Activated naive CD8-positive, alpha-beta T cell treated with anti-CD3 and anti-CD28 coated beads, Interleukin-2, amount 10 ng/mL, durations not matched to agents 7 days and 5 days (primary cell): ENCODE measurements at places on chromosomes 6 and 20.

- no peak for DNase-seq
These were observed 140.9 kb downstream of the ADGB start for GRCh38 chr6:146739696-146740095.

DNA sequence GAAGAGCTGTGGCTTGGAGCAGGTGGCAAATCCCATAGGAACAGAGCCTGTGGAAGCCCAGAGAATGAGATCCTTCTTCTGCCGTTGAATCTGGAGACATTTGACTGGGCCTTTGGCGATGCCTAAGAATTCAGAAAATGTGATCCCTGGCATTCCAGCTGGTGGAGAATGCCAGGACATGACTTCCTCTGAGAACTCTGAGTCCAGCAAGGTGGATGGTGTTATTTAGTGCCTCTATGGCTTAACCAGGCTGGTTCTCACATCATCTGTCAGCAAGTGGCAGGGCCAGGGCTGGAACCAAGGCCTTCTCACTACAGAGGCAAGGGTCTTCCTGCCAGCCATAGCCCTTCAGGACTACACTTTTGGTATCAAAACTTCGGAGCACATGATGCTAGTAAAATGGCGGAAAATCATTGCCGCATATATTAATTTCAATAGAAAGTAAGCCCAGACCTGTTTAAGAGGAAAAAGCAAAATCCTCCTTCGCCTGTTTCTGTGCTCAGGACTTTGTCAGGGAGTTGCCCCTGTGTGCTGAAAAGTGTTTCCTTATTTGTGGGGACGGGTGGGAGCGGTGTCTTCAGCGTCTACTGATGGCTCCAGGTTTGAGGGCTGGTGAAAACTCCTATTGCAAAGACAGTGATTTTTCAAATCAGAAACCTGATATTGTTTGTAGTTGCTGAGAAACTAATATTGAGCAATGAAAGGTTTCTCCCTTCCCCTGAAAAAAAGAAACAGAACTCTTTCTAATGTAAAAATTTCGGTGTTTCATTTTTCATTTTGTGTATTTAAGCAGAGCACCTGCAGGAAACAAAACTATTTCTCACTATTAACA, 23.9 kb downstream of the DUSP22 start:
- DNase-seq: no peak

- no peak for DNase-seq
These were observed 7.7 kb upstream of the MRGBP start for GRCh38 chr20:62788607-62789006.

DNA sequence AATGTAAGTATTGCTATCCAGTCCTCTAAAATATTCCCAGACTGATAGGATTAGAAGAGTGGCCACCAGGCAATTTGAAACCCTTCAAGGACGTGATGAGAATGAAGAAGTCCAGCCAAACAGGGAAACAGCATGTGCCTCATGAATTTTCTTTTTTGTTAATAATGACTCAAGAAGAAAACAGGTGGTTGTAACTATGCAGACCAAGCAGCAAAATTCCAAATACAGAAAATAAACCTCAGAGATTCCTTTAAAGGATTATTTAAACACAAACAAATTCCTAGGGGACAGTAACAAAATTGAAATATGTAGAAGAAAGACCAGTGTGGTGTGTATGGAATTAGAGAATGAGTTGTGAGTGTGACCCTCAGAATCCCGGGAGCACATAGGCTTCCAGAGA, 239.2 kb downstream of the KCNQ5 start:
- no peak for DNase-seq

- DNase-seq: no peak
These were observed 587.8 kb upstream of the JAG1 start for GRCh38 chr20:11261533-11262000.

DNA sequence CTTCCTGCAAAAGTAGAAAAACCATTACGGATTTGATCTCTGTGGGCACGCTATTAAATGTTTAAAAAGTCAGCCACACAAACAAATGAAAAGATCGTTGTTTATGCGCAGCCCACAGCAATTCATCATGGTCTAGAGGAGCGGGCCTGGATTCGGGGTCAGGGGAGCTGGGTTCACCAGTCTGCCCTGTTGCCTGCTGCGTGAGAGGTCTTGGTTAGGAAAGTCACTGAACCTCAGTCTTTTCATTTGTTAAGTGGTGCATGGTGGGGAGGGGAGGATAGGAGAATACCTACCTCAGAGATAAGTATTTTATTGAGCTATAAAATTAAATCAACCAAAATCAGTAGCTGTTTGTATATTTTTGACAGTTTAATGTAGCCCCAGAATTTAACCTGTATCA, 47.3 kb upstream of the FYN start:
- no peak for DNase-seq
